MCF 10A (cell line): ENCODE measurements at places on chromosomes 6 and 20.

- DNase-seq = no peak
- H3K27ac ChIP-seq = no peak overlapping the region
- no peak overlapping the region for H3K4me3 ChIP-seq
- no peaks in the 10 kb centered on the region for H3K36me3 ChIP-seq
Measured at GRCh38 chr20:41369673-41370072, 3.1 kb upstream of the EMILIN3 start.

DNA sequence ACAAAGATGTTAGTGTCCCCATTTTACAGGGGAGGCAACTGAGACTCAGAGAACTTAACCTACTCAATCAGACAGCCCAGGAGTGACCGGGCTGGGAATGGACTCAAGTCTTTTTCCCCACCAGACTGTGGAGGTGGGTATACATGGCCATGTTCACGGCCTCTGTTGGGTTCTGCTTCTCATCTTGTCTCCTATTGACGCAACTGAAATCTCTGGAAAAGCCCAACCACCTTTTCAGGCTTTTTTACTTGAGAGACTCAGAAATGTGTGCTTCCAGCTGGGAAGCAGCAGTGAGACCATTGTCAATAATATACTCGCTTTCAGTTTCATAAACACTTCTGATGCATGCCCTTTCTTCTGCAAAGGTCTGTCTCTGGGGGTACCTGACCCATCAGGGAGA is 70.7 kb downstream of the SOBP start:
- no peak overlapping the region for H3K27ac ChIP-seq
- H3K27me3 ChIP-seq = peaks cover 58% of the 10 kb centered on the region
- DNase-seq = no peak
- H3K4me1 ChIP-seq = no peaks in the 10 kb centered on the region
- no peaks in the 10 kb centered on the region for H3K36me3 ChIP-seq

- H3K4me1 ChIP-seq = peaks cover 34% of the 10 kb centered on the region
- H3K27me3 ChIP-seq = no peaks in the 10 kb centered on the region
- peak overlapping the region; percentile 88 for H3K4me3 ChIP-seq
- no peak for DNase-seq
- H3K36me3 ChIP-seq = peaks cover 75% of the 10 kb centered on the region
Measured at GRCh38 chr6:56643379-56644089, 845 bp upstream of the DST start.

GRCh38 chr6:163559661-163560060 is 145.1 kb downstream of the QKI start:
- H3K27ac ChIP-seq = no peak overlapping the region
- peaks cover 13% of the 10 kb centered on the region for H3K4me1 ChIP-seq
- no peak for DNase-seq
- H3K4me3 ChIP-seq = no peak overlapping the region
- no peaks in the 10 kb centered on the region for H3K27me3 ChIP-seq
- peaks cover 36% of the 10 kb centered on the region for H3K36me3 ChIP-seq

DNA sequence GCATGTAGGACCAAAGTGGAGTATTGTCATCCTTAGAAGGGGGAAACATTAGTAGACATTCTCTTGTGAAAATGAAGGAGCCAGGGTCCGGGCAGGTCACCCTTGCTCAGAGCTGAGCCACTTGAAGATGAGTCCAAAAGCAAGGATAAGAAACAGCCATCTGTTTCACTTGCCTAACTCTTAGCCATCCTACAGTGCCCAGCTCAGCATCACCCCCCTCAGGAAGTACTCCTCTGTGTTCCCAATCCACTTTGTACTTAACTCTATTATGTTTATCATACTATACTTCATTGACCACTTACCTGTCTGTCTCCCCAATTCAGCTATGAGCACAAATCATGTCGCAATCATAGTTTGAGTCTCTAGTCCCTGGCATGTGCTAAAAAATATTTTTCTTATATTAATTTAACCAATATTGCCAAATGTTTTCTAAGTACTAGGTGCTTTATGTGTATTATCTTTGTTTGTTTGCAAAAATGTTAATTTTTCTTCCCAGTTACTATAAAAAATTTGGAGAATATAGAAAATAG is 8.1 kb upstream of the TOX2 start:
- no peak overlapping the region for H3K4me3 ChIP-seq
- H3K27ac ChIP-seq = no peak overlapping the region
- H3K4me1 ChIP-seq = no peaks in the 10 kb centered on the region
- no peaks in the 10 kb centered on the region for H3K36me3 ChIP-seq
- no peak for DNase-seq

- H3K4me3 ChIP-seq = no peak overlapping the region
- H3K36me3 ChIP-seq = peaks cover 8% of the 10 kb centered on the region
- peak; percentile 76 for DNase-seq
- no peaks in the 10 kb centered on the region for H3K4me1 ChIP-seq
Measured at GRCh38 chr20:25399037-25399430, 8.4 kb upstream of the ABHD12 start.

GRCh38 chr6:127561660-127562059 is 15.3 kb upstream of the C6orf58 start:
- no peaks in the 10 kb centered on the region for H3K27me3 ChIP-seq
- H3K36me3 ChIP-seq = no peaks in the 10 kb centered on the region

- no peak overlapping the region for H3K27ac ChIP-seq
- peaks cover 8% of the 10 kb centered on the region for H3K36me3 ChIP-seq
- no peak for DNase-seq
- peaks cover 10% of the 10 kb centered on the region for H3K4me1 ChIP-seq
- no peak overlapping the region for H3K4me3 ChIP-seq
Measured at GRCh38 chr6:37487591-37488380, 11.9 kb downstream of the CCDC167 start.

- H3K27me3 ChIP-seq = peaks cover 42% of the 10 kb centered on the region
- H3K4me1 ChIP-seq = peaks cover 7% of the 10 kb centered on the region
- no peaks in the 10 kb centered on the region for H3K36me3 ChIP-seq
- peak overlapping the region; percentile 68 for H3K27ac ChIP-seq
Measured at GRCh38 chr6:89298680-89299465, 16.2 kb downstream of the GABRR2 start.

GRCh38 chr6:221531-222349 is 70.5 kb upstream of the DUSP22 start:
- H3K4me1 ChIP-seq = peaks cover 38% of the 10 kb centered on the region
- H3K36me3 ChIP-seq = no peaks in the 10 kb centered on the region
- no peak overlapping the region for H3K4me3 ChIP-seq
- no peaks in the 10 kb centered on the region for H3K27me3 ChIP-seq
- H3K27ac ChIP-seq = peak overlapping the region; percentile 76
- no peak for DNase-seq

DNA sequence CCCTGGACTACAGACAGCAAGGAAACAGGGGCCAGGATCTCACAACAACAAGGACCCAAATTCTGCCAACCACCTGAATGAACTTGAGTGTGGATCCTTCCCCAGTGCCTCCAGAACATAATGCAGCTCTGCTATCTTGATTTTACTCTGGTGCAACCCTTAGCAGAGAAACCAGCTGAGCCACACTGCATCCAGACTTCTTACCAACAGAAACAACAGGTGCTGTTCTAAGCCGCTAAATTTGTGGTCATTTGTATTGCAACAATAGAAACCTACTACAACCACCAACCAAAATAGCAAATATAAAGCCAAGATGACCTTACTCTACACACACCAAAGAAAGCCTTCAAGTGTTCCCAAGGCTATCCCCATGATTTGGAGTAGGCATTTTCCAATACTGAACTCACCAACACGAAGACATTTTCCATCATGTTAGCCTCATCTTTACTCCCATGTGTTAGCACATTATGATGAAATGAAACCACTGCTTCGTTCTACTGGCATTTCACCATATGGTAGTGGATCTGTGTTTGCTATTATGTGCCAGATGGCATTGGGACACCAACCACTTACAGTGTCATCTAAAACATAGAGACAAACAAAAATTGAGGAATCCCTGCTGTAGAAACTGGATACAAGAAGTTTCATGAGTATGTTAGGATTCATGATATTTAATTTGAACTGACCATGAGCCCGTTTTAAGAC is 249.8 kb upstream of the ID4 start:
- H3K4me1 ChIP-seq = no peaks in the 10 kb centered on the region
- no peak overlapping the region for H3K4me3 ChIP-seq
- H3K27ac ChIP-seq = no peak overlapping the region
- H3K36me3 ChIP-seq = no peaks in the 10 kb centered on the region
- H3K27me3 ChIP-seq = no peaks in the 10 kb centered on the region

DNA sequence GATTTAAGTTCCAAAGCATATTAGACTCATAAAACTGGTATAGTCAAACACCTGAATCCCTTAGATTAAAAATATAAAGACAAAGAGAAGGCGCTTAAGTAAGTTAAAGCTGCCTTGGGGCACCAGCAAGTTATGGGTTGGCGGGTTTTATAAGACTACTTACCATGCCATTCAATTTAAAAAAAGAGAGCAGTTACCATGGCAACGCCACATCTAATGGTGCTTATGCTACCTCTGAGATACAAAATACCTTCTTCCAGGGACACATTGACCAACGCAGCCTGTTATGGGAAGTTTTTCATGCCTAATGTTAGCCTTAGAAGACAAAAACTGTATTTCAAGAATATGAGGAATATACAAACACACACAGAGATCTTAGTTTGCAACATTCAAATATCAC is 713.6 kb downstream of the RNF144B start:
- no peak overlapping the region for H3K27ac ChIP-seq
- DNase-seq = no peak
- no peaks in the 10 kb centered on the region for H3K4me1 ChIP-seq
- no peak overlapping the region for H3K4me3 ChIP-seq
- H3K27me3 ChIP-seq = no peaks in the 10 kb centered on the region

GRCh38 chr6:43213431-43213830 is 15.8 kb downstream of the DNPH1 start:
- no peak overlapping the region for H3K27ac ChIP-seq
- H3K4me1 ChIP-seq = no peaks in the 10 kb centered on the region
- H3K27me3 ChIP-seq = no peaks in the 10 kb centered on the region
- no peak for DNase-seq
- peaks cover 33% of the 10 kb centered on the region for H3K36me3 ChIP-seq

- H3K27ac ChIP-seq = no peak overlapping the region
- H3K27me3 ChIP-seq = no peaks in the 10 kb centered on the region
- H3K4me3 ChIP-seq = no peak overlapping the region
- no peak for DNase-seq
- H3K4me1 ChIP-seq = peaks cover 13% of the 10 kb centered on the region
Measured at GRCh38 chr6:104589940-104590339, 269.8 kb downstream of the HACE1 start.

DNA sequence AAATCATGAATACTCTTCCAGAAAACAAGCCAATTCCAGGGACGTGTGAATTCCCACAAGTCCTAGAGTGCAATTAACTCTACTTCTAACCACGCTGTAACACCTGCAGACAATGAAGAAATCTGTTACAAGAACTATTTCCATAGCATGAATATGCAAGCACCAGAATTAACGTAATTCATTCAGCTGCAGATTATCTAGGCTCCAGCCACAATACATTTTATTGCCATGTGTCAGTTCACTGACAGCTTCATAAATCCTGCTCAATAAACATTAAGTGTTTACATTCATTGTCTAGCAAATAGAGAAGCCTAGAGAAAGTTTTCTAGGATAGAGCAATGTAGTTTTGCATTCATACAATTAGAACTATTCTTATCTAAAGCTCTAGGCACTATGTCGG is 1348.5 kb downstream of the GRIK2 start:
- H3K27me3 ChIP-seq = no peaks in the 10 kb centered on the region
- H3K36me3 ChIP-seq = no peaks in the 10 kb centered on the region
- DNase-seq = no peak
- no peak overlapping the region for H3K4me3 ChIP-seq

DNA sequence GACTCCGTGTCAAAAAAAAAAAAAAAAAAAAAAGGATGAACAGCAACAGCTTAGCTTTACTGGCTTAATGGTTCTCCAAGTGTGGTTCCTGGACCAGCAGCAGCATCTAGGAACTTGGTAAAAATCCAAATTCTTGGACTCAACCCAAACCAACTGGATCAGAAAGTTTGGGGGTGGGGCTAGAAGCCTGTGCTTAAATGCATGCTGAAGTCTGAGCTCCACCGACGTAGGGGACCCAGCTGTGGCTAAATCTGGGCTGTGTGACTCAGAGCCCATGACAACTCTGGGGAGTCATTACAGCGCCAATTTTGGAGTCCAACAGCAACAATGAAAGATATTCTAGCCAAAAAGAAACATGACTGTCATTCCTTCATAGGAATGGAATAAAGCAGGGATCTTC is 13.6 kb upstream of the CHD6 start:
- no peak overlapping the region for H3K27ac ChIP-seq
- peak; percentile 38 for DNase-seq
- H3K4me3 ChIP-seq = no peak overlapping the region
- no peaks in the 10 kb centered on the region for H3K27me3 ChIP-seq
- H3K4me1 ChIP-seq = peaks cover 5% of the 10 kb centered on the region
- no peaks in the 10 kb centered on the region for H3K36me3 ChIP-seq

- DNase-seq = no peak
- H3K4me3 ChIP-seq = no peak overlapping the region
Measured at GRCh38 chr6:106773522-106773921, 144.1 kb downstream of the QRSL1 start.

DNA sequence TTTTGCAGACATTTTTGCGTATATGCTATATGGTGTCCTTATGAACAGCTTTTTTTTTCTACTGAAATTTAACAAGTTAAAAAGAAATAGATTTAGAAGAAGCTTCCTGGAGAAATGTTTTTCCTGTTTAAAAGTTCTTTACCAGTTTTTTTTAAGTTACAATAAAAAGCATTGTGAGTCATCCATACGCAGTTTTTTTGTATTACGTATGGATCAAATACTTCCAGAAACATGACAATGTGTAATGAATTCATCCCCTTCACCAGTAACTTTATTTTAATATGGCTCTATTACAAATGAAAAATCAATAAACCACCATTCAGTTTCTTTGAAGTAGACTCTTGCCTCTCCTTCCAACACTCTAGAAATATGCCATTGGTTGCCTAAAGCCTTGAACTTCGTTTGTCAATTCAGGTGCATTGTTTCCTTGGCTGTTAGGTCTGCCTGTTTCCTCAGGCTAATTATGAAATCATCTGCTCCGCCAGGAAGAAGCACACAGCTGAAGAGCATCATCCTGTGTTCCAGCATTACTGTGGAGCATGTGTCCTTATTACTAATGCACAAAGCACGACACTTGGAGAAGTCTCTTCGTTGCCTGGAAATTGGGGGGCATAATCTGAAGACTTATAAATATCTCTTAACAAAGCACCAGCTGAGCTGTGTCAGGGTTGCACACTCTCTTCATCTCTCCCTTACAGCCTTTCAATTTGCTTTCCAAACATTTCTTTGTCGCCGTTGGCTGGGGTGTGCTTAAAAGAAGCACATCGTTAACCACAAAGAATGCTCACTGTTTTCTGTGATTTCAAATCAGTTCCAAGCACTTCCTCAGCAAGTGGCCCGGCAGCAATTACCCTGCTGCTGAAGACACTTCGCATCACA is 9.6 kb downstream of the MOXD1 start:
- H3K4me1 ChIP-seq = peaks cover 29% of the 10 kb centered on the region
- H3K27ac ChIP-seq = no peak overlapping the region
- no peaks in the 10 kb centered on the region for H3K36me3 ChIP-seq

- no peaks in the 10 kb centered on the region for H3K4me1 ChIP-seq
- H3K27me3 ChIP-seq = no peaks in the 10 kb centered on the region
- DNase-seq = peak; percentile 20
Measured at GRCh38 chr6:4169028-4169789, 33.8 kb upstream of the ECI2 start.
